ENCODE measurements at places on chromosomes 7 and 10.

GRCh38 chr7:13179011-13179582, 491.7 kb downstream of the ARL4A start:
- DNase-seq: peak; percentile 30

DNA sequence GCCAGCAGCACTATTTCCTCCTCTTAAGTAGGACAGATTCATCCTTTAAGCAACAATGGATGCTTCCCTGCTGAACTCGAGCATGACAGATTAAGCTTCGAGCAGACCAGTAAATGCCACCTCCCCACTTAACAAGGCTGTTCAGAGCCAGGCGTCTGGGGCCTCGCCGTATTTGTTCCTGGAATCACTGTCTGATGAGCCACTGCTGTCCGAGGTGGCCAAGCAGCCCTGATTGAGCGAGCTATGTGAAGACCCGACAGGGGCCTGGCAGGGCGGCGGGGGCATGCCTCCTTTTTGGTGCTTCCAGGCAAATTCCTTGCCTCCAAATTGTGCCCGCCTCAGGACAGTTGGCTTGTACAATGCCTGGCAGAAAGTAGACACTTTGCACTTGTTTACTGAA, 862.6 kb downstream of the NRG3 start:
- no peak for DNase-seq

DNA sequence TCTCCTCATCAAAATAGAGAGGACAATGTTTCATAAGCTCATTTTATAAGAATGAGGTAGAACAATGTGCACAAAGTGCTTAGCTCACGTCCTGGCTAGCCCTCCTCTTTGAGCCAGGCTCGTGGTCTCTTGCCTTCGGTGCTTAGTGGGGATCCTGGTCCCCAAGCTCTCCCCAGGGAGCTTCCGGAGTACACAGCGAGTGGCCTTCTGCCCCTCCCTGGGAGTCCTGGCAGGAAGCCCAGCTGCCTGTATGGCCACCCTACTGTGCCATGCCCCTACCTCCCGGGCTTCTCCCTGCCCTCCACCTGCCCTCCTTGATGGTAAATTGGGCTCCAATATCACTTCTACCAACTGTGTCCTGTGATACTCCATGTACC, 868 bp downstream of the MYO1G start:
- no peak for DNase-seq

- peak; percentile 32 for DNase-seq
Observed at GRCh38 chr10:45058580-45058979, 57.9 kb downstream of the ZNF22 start.

- DNase-seq: no peak
Observed at GRCh38 chr7:134785842-134786241, 6.4 kb downstream of the CALD1 start.
